ENCODE measurements at places on chromosomes 3 and 15. TPM values are rescaled to one million over a fixed set of nuclear protein-coding genes. Genes with fewer than 3 reads are reported as not detected.

DAZL gene
- total RNA-seq: not detected

KCNAB1 gene
- total RNA-seq: 0.21 TPM

SHF gene
- total RNA-seq: 1.7 TPM

ZNF660 gene
- not detected for total RNA-seq

BUB1B gene
- total RNA-seq: 2.3 TPM

ZKSCAN7 gene
- 1.3 TPM for total RNA-seq

GPR149 gene
- total RNA-seq: not detected

IDH3A gene
- total RNA-seq: 38.8 TPM

ZNF860 gene
- 1.9 TPM for total RNA-seq

BFSP2 gene
- not detected for total RNA-seq

SNTN gene
- not detected for total RNA-seq

SNAPC5 gene
- 22.2 TPM for total RNA-seq

LNP1 gene
- total RNA-seq: 0.48 TPM
